Daoy (cell line): ENCODE measurements at places on chromosomes 12 and 14. TPM values are rescaled to one million over a fixed set of nuclear protein-coding genes. Genes with fewer than 3 reads are reported as not detected.

KRT77 gene
- total RNA-seq, result not detected in 2 replicates

TMBIM6 gene
- 379 and 454 TPM in 2 replicates for total RNA-seq

DPY19L2 gene
- total RNA-seq, result 4.3 and 4.5 TPM in 2 replicates

SLC10A1 gene
- not detected in 2 replicates for total RNA-seq

OR4E2 gene
- total RNA-seq, result not detected in 2 replicates

PRPF39 gene
- total RNA-seq, result 19.1 and 22.2 TPM in 2 replicates

TCP11L2 gene
- total RNA-seq, result 2.3 and 2.5 TPM in 2 replicates

CCDC197 gene
- total RNA-seq, result not detected in 2 replicates

CNOT2 gene
- total RNA-seq, result 141 and 143 TPM in 2 replicates

SPIC gene
- not detected in 2 replicates for total RNA-seq

DNA sequence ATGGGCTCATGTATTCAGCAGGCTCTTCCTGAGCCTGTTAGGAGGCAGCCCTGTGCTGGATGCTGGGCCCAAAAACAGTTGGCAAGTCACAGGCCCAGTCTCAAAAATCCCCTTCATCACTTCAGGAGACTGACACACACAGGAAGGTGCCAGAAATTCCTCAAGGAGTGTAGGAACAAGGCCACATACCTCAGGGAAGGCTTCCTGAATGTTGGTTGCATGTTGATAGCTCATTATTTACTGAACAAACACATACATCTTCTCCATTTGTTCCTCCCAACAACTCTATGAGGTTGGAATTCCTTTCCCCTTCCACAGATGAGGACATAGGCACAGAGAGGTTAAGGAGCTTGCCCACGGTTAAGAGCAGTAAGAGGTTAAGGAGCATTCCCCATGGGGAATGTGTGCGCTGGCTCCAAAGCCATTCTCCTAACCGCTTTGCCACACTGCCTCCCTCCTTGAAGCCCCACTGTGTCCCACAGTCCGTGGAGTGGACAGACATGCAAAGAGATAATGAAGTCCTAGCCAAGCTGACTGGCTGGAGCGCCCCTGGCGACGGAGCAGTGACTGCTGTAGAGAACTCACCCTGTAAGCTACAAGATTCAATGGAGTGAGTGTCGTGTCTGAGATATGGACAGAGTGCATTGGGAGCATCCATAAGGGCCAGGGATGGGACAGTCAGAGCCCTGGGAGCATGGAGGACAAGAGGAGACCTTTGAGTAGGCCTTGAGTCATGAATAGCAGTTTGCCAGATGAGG, 3.3 kb downstream of the HHIPL1 start:
- no peak for DNase-seq

GRCh38 chr12:126772171-126772864, 1494.7 kb upstream of the TMEM132C start:
- peak; percentile 94 for DNase-seq

DNA sequence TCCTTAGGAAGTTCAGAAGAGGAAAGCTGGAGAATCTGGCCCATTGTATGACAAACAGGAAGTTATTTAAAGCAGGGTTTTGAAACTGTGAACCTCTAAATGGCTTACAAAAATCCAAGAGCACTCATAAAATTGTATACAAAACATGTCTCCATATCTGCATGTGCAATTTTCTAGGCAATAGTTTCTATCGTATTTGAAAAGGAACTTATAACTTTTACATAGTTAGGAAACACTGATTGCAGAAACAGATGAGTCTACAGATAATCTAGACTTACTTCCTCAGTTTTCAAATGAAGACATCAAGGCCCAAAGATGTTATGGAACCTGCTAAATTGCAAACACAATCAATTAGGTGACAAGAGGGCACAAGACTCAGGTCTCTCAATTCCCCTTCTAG, 53.3 kb upstream of the ETV6 start:
- DNase-seq, result no peak

DNA sequence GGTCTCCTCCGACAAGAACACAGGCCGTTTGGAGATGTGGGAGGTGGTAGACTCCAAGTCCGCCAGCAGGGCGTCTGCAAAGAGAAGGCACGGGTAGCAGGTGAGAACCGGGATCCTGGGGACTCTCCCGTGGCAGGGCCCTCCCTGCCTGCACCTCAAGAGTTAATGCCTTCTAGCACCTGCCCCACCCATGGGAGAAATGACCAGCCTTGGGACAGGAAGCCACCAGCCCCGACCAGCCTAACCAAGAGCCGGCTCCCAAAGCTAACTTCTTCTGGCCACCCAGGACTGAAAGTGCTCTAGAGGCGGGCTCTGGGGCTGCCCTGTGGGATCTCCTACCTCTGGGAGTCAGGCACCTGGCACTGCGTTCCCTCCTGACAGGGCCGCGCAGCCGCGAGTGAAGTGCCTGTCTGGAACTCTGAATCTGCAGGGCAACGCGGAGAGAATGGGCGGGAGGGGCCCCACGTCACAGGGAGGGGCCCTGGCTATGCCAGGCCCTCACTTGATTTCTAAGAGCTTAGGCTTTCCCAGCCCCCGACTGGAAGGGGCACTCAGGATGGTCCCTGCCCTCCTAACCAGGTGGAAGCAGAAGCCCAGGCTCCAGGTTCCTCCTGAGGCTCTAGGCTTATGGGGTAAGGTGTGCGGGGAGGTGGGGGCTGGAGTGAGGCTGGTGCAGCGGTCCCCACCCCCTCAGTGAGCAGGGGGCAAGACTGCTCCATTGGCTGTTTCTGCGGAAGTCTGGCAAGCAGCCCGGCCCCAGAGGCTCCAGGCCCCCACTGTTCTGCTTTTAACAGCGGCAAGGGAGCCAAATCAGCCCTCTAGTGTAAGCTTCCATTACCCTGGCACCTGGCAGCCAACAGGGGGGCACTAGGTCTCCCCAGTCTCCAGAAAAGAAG, 23.6 kb upstream of the RPLP0 start:
- DNase-seq, result no peak

DNA sequence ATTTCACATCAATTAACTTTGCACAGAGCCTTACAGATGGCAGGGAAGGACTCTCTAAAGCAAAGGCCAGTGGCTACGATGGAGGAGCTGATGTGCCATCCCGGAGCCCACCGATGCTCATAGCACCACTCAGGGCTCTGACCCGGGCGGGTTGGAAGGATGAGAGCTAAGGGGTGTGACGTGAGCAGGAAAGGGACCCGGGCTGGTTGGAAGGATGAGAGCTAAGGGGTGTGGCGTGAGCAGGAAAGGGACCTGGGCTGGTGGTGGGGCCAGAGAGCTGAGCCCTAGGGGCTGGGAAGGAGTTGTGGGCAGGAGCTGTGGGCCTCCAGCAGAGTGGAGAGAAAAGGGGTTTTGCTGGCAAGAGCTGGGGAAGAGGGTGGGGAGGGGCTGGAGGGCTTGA, 3.8 kb upstream of the FBRSL1 start:
- DNase-seq, result no peak

GRCh38 chr12:74780182-74780849, 242.7 kb downstream of the ATXN7L3B start:
- DNase-seq, result peak; percentile 43

- peak; percentile 68 for DNase-seq
Measured at GRCh38 chr12:52495389-52495788, 2.3 kb upstream of the KRT6A start.

DNA sequence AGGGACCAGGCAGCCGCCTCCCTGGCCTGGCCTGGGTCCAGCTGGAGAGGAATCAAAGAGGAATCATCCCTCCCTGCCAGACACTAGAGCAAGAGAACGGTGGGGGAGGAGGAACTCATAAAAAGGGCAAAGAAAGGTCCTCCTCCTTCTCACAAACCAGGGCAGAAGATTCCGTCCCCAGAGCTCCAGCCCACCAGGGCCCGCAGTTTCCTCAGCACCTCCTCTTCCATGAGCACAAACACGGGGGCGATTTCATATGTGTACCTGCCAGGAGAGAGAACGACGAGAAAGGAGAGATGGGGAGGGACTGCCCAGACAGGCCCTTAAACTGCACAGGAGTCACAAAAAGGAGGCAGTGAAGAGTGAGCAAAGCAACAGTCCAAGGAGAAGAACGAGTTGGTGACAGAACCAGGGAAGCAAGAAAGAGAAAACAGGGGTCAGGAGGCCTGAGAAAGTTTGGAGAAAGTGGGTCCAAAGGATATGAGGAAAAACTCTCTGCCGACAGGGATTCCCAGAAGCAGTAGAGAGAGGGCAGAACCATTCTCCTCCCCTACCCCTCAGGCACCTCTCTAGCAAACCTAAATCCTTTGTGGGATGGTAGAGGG, 8.7 kb upstream of the ZNF740 start:
- DNase-seq, result no peak

GRCh38 chr12:80846952-80847351, 90.8 kb downstream of the LIN7A start:
- DNase-seq, result no peak

- DNase-seq, result no peak
Measured at GRCh38 chr14:81517798-81518398, 15.8 kb downstream of the SEL1L start.

DNA sequence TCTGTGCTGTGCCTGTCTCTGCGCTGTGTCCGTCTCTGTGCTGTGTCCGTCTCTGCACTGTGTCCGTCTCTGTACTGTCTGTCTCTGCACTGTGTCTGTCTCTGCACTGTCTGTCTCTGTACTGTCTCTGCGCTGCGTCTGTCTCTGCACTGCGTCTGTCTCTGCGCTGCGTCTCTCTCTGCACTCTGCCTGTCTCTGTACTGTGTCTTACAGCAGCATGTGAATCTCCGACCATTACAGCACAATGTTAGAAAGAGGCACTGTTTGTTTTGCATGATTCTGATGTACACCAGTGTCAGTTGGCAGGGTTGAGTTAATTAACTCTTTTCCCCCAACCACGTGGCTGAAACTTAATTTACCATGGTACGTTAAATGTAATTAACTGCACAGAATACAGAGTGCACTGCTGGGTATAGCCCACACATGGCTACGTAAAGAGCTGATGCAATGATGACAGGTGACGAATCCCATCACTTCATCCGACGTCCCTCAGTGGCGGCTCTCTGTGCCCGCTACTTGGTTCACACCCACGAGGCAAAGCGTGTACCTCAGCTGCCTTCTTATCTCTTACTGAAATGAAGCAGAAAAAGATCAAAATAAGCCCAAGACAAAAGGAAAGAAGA, 127.7 kb upstream of the SFSWAP start:
- DNase-seq, result no peak

GRCh38 chr14:87971010-87971409, 22.0 kb downstream of the GALC start:
- DNase-seq, result no peak

DNA sequence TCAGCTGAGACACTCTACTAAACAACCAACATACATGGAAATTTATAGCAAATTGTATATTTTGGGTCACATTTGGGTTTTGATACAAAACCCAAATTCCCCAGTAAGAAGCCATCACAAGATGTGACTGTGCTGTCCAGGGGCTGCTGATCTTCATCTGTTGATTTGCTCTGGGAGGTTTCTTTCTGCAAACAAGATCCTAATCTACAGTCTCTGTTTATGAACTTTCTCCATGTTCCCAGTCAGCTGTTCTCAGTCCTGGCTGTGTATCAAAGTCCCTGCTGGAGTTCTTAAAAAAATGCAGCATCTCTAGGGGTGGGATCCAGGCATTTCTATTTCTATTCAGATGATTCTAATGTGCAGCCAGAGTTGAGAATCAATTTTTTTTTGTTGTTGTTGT, 85.1 kb downstream of the ATP23 start:
- DNase-seq, result no peak

- no peak for DNase-seq
Measured at GRCh38 chr12:122681814-122682213, 21.3 kb downstream of the HCAR2 start.

DNA sequence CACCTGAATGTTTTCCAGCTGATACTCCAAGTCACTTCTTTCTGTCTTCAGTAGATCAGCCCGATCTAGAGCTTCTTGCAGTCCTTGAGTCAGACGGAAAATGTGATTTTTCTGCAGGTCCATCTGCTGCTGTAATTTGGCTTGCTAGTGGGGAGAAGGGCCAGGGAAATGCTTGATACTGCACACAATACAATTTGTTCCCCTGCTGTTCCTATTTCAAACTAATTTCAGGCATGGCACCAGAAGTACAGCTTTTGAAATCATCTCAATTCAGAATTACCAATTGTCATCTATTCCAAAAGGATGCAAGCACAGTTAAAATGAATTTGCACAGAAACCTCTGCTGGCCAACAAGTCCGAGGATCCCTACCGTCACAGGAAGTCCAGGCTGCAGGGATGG, 53.4 kb downstream of the PRKAB1 start:
- DNase-seq, result no peak

DNA sequence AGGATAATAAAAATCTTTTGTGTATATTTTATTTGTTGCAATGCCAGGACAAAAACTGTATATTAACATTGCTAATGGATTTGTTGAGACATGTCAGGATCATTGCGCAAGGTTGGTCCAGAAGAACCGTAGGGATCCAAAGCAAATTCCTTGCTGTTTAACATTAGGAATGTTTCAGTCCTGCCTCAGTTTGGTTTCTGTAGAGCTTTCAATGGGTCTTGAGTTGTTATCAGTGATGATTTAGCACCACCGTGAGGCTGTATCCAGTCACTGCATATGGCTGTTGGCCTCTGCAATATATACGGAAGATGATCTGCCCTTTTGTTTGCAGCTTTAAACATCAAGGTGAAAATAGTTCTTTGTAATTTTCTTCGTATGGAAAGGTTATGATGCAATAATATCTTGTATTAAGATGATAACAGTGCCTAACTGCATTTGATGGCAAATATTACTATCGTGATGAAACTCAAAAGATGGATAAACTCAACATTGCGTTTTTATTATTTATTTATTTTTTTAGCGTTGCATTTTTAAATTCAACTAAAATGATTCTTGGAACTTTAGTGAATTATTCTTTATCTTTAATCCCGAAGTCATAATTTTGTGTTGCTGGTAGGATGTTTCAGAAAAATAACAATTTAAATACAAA, 231.2 kb downstream of the AKAP6 start:
- DNase-seq, result peak; percentile 73

GRCh38 chr14:60093606-60094005, 1.9 kb downstream of the PCNX4 start:
- DNase-seq, result no peak

GRCh38 chr14:29576927-29577326, 350.7 kb downstream of the PRKD1 start:
- no peak for DNase-seq

- DNase-seq, result no peak
Measured at GRCh38 chr12:75661908-75662307, 150.5 kb upstream of the KRR1 start.

DNA sequence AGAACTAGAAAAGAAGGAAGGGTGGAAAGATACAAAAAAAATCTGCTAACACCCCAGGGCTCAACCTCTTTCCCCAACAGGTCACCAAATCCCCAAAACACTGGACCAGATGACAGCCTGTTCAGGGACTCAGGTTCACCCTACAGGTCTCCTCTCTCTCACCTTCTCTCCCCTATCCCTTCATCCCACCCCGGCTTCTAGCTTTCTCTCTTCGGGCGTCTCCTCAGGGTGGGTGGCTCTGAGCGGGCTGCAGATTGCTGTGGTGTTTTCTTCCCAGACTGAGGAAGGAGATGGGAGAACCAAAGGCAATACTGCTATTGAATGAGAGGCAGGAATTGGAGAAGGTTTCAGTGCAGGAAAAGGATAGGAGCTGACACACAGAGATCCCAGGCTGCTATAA, 39.3 kb downstream of the ANO2 start:
- no peak for DNase-seq

- DNase-seq, result no peak
Measured at GRCh38 chr14:88937706-88938105, 113.3 kb downstream of the TTC8 start.
